ENCODE measurements at places on chromosomes 12 and 14.

- DNase-seq = no peak
Observed at GRCh38 chr12:106049546-106049945, 89.2 kb downstream of the NUAK1 start.

DNA sequence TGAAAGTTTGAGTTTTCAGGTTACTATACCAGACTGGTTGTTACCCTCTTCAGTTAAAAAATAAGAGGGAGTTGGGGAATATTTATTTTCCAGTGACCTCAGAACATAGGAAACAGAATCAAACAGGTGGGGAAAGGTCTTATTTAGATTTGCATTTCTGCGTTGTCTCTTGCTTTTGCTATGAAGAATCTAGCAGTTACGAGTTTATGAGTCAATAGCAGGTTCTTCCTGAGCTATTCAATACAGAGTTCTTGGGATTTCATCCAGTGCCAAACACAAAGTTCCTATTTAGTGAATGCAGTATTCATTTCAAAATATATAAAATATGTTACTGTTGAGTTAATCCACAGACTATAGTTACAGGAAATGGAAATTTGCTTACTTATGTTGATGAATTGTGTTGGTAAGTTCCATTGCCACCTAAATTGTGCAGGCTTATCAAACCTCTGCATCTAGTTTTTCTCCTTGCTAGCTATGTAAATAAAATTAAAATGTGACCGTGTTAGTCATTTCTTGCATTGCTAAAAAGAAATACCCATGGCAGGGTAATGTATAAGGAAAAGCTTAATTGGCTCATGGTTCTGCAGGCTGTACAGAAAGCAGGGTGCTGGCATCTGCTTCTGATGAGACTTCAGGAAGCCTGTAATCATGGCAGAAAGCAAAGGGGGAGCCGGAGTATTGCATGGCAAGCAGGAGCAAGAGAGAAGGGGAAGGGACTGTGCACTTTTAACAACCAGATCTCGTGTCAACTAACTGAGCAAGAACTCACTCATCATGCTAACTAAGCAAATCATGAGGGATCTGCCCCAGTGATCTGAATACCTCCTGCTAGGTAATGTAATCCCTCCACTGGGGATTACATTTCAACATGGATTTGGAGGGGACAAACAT, 110.2 kb downstream of the KTN1 start:
- no peak for DNase-seq

GRCh38 chr14:106808458-106808857, 1282.1 kb downstream of the TMEM121 start:
- no peak for DNase-seq

DNA sequence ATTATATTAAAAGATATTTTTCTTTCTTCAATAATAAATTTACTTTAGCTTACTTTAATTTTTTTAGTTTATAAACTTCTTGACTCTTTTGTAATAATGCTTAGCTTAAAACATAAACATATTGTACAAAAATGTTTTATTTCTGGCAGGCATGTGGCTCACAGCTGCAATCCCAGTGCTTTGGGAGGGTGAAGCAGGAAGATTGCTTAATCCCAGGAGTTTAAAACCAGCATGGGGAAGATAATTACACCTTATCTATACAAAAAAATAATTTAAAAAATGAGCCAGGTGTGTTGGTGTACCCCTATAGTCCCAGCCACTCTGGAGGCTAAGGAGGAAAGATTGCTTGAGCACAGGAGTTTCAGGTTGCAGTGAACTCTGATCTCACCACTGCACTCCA, 120.7 kb downstream of the GPHN start:
- no peak for DNase-seq

GRCh38 chr12:19894050-19894449, 454.8 kb downstream of the AEBP2 start:
- no peak for DNase-seq

Data from HFF-Myc (cell line).